ENCODE measurements at places on chromosomes 5 and 9.

- no peak for DNase-seq
These were observed 35.5 kb downstream of the JAKMIP2 start for GRCh38 chr5:147746986-147747385.

GRCh38 chr5:174191850-174192655, 146.5 kb downstream of the NSG2 start:
- no peak for DNase-seq

DNA sequence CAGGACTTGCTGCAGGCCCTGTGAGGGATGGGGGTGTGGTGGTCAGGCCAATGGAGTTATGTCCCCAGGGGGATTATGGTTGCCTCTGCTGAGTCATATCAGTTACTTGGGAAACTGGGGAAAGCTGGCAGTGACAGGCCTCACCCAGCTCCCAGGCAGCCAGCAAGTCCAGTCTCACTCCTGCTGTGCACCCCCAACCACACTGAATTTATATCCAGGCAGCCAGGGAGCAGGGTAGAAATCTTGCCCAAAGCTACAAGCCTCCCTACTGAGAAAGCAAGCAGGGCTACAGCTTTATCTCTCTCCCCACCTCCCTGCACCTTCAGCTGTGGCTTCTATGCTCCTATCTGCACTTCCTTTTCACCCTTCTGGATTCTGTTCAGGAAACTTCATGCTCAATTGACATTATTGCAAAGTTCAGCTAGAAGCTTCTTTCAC, 2076.0 kb upstream of the CDH9 start:
- no peak for DNase-seq

DNA sequence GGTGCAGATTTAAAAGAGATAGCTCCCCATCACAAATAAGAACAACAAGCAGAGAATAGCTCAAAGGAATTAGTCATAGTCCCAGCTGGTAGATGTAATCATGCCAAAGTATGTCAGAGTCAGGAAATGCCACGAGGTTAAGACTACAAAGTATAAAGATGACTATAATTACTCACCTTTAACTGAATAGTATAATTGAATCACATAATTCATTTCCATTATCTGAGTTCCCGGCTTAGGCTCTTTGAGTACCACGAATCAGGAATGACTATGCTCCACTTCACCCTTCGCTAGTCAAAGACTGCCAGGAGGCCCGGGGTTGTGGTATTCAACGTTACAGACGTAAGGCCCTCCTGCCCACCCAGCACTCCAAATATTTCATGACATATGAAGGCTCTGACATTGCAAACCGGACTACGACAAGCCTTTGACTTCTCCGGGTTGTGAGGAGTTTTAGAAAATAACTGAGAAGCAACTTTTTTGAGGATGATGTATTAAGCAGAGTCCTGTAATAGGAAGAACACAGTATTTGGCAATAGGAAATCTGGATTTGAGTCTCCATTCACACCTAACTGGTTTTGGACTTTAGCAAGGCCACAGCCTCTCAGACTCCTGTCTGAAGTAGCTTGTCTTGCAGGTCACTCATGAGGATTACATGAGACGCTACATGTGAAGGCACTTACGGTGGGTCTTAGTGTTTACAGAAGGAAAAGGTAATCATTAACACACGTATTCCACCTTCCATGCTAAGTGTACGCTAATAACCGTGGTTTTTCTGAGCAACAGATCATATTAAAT, 64.6 kb downstream of the ENC1 start:
- DNase-seq = no peak
